ENCODE measurements at places on chromosomes 5 and 9.

DNA sequence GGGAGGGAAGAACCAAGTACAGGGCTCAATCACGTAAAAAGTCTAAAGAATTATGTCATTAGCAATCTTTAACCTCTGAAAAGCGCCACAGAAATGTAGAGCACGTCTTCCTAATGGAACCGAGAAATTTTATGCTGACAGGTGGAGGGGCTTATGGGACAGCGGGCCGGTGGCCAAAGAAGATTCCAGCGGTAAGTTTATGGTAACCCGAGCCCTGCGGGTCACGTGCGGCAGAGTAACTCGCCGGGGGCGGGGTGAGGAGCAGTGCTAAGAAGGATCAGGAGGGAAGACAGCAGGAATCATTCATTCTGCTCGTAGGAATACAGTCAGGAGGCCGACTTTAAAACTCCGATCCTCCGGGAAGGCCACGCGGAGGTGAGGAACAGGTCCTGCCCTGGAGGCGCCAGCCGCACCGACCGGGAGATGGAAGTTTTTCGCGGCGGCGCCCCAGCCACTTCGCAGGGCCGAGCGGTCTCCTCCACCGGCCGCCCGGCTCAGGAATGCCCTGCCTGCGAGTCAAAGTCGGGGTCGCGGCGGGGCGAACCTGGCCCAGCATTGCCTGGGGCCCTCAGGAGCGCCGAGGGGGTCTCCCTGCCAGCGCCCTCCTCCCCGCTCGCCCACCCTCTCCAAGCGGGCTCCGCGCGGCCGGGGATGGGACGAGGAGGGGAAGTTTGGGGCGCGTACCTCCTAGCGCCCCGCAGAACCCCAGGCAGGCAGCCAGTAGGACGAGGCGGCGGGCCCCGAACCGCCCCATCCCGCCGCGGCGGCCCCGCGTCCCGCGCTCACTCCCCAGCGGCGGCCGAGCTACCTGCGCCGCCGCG, 101.8 kb downstream of the ESM1 start:
- no peak for DNase-seq

- no peak for DNase-seq
Measured at GRCh38 chr9:129198319-129199043, 20.4 kb upstream of the IER5L start.

- DNase-seq = no peak
Measured at GRCh38 chr5:1318659-1319251, 23.9 kb upstream of the TERT start.

- DNase-seq = no peak
Measured at GRCh38 chr5:14109041-14109747, 33.9 kb upstream of the TRIO start.

- DNase-seq = no peak
Measured at GRCh38 chr9:81477669-81478068, 211.7 kb downstream of the TLE1 start.

All from esophagus muscularis mucosa (tissue), 4 donors.